ENCODE measurements at places on chromosomes 16 and 17.

GRCh38 chr17:74390680-74391653, 23.7 kb downstream of the GPR142 start:
- no peak for DNase-seq

GRCh38 chr16:54402270-54402669, 115.7 kb upstream of the IRX3 start:
- DNase-seq, result no peak

GRCh38 chr16:3963203-3963602, 82.7 kb upstream of the CREBBP start:
- no peak for DNase-seq

DNA sequence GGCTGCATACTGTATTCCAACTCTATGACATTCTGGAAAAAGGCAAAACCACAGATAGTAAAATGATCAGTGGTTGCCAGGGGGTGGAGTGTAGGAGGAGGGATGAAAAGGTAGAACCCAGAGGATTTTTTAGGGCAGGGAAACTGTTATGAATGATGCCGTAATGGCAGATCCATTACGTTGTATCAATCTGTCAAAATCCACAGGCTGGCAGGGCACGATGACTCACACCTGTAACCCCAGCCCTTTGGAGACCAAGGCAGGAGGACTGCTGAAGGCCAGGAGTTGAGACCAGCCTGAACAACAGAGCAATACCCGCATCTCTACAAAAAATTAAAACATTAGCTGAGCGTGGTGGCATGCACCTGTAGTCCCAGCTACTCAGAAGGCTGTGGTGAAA, 91.8 kb downstream of the RMI2 start:
- no peak for DNase-seq

- no peak for DNase-seq
These were observed 68.5 kb upstream of the CDH5 start for GRCh38 chr16:66298006-66298405.

DNA sequence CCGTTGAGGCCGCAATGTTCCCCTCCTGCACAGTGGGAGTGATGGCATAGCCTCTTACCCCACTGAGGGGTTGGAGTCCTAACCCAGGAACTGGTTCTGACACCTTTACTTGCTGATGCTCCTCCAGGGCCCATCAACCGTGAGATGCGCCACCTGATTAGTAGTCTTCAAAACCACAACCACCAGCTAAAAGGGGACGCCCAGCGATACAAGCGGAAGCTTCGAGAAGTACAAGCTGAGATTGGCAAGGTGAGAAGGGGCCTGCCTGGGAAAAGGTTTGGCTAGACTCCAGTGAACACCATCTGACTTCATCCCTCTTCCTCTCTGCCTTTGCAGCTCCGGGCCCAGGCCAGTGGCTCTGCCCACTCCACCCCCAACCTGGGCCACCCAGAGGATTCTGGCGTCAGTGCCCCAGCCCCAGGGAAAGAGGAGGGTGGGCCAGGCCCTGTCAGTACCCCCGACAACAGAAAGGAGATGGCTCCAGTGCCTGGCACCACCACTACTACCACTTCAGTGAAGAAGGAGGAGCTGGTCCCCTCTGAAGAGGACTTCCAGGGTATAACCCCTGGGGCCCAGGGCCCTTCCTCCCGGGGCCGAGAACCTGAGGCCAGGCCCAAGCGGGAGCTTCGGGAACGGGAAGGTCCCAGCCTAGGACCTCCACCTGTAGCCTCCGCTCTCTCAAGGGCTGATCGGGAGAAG, 5.8 kb downstream of the RNF40 start:
- DNase-seq, result no peak

DNA sequence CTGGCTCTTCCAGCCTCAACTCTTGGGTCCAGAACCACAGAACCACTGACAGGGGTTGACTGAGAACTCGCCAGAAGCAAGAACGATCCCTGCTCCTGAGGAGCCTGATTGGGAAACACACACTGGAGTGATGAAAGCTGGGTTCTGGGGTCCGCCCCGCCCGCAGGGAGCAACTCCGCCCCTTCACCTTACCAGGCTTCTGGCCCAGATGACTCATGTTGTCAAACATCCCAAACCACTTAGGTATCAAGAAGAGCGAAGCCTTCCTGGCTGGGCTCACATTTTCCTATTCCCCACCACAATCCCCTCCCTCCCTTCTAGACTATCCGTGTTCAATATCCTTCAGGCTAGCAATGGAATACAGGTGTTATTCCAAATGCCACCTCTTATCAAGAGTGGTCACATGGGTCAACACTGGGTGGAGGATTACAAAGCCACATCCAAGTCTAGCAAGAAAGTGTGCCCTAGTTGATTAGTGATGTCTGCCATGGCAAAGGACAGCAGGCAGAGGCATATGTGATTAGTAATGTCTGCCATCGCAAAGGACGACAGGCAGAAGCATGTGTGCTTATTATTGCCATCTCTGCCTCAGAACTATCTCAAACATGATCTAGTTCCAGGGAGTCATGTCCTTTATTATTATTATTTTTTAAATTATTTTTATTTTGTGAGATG, 70.5 kb downstream of the TIMM22 start:
- DNase-seq, result no peak

GRCh38 chr16:88484505-88485365, 31.7 kb downstream of the ZFPM1 start:
- DNase-seq, result no peak

GRCh38 chr16:12903407-12904328, 2.3 kb downstream of the SHISA9 start:
- no peak for DNase-seq

DNA sequence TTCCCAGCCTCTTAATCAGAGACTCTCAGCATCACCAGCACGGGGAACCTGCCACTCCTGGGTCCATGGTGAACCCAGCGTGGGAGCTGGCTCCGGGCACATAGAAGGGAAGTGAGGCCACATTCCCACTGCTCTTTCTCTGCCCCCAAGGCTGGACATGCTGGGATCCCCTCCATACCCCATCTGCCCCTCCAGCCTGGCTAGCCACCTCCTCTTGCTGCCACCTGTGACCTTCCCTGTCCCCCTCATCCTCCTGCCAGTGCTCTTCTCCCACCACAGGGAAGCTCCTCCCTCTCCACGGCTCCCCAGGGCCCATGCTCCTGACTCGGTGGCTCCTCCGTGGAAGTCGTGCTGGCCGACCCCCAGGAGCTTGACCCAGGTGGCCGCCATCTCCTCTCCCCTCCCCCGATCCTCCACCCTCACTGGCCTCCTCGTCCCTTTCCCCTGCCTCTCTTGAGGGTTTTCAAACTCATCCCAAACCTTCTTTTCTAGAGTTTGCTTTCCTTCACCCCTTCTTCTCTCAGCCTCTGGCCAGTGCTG, 139.1 kb upstream of the CHMP6 start:
- DNase-seq, result no peak

- no peak for DNase-seq
These were observed 100.4 kb downstream of the CEP112 start for GRCh38 chr17:66091445-66092080.

DNA sequence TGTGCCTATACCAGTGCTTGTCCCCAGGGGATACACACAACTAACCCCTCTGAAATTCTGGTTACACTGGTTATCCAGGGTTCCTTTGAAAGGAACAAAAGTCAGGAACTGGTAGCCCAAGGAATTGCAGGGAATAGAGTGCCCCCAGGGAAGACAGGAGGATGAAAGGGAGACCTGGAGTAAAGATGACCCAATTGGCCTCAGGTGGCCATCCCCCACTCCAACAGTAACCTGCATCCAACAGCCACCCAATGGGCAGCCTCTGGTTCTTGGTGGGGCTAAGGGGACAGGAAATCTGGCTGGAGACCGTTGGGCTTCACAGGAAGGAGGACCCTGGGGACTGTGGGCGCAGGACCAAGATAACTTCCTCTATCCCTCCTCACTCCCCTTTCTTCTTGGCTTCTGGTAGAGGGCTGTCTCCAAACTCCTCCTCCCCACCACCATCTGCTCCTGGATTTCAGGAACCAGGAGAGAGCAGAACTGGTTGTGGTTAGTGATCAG, 826 bp upstream of the MPO start:
- peak; percentile 24 for DNase-seq

- no peak for DNase-seq
These were observed 52.6 kb downstream of the BCAS3 start for GRCh38 chr17:60730273-60730672.

- DNase-seq, result no peak
These were observed 31.5 kb downstream of the TADA2A start for GRCh38 chr17:37438141-37438540.

DNA sequence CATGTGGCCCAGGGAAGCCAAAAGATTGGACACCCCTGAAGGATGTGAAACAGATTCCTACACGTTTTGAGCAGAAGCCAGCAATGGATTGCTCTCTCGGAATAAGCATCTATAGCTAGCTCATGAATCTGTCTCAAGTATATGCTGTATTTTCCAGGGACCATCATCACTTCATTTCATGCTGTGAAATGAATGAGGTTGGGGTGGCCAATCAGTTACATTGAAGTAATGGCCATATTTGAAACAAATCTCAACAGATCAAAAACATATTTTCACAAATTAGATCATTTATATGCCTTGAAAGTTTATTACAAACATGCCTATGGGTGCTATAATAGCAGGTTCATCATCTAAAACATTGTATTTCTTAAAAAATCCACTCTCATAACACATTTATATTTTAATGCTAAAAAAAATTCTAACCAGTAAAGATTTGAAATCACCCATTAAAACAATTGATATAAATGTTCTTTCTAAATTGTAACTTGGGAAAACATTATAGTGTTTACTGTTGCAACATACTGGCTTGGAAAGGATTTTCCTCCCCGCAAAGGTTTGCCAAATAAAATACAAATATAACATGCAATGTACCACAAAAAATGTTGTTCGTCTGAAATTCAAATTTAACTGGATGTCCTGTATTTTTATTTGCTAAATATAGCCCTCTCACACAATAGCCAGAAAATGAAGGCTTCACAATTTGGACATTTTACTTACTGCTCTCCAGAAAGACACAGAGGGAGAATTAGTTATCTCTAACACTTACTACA, 743.6 kb downstream of the KCNJ2 start:
- DNase-seq, result no peak

DNA sequence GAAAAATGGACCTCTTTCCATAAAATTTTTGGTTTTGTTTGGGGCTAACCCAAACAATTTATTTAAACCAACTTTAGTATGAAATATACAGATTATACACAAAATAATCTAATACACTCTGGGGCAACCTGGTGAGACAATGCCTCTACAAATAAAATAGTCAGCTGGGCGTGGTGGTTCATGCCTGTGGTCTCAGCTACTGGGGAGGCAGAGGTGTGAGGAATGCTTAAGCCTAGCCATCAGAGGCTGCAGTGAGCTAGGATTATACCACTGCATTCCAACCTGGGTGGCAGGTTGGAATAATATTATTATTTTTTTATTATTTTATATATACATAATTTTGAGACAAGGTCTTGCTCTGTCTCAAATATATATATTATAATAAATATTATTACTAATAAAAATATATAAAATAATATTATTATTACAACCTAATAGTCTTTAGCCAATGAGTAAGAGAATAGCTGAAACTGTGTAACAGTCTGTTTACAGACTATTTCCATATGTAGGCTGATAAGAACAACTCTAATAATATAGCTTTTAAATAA, 50.5 kb downstream of the GLG1 start:
- DNase-seq, result no peak

- no peak for DNase-seq
These were observed 1.2 kb downstream of the WNT3 start for GRCh38 chr17:46817151-46817900.

GRCh38 chr16:67551091-67551490, 11.2 kb upstream of the CTCF start:
- no peak for DNase-seq

DNA sequence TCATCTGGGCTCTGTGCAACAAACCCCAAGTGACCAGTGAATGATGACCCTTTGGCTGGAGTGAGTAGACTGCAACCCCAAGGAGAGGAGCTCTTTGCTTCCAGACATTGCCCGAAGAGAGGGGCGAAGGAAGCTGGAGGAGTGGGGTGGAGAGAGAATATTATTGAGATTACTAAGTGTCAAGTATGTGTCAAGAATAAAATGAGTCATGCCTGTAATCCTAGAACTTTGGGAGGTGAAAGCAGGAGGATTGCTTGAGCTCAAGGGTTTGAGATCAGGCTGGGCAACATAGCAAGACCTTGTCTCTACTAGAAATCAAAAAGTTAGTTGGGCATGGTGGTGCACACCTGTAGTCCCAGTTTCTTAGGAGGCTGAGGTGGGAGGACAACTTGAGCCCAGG, 142.0 kb upstream of the CCL2 start:
- DNase-seq, result no peak

DNA sequence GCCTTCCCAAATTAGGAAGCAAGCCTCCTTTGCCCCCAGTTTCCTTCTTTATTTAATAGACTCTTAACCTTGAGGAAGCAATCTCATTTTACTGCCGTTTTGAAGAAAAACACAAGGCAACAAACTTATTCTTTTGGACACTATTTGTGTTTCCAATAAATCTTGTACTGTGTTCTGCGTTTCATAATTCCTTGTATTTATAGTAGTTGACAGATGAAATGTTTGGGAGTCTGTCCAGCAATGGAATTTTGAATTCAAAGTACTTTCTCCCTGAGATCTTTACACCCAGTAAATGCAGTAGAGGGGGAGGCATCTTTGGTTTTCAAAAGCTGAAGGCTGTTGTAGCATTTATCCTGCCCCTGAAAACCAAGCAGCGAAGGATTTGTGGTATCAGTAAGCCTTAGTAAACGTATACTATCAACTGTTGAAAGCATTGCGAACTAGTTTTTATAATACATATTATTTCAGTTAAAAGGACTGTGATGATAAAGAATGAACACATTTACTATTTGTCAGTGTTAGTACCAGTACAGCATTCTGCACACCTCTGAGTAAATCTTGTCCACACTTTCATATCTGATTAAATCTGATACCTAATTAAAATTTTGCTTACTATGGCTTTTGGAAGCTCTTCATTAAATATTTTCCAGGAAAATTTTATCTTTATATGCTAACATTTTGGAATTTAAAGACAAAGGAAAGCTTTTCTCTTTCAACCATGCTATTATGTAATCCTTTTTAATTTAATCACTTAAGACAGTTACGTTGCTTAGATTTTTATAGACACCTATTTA, 83.1 kb downstream of the TNRC6C start:
- DNase-seq, result no peak

DNA sequence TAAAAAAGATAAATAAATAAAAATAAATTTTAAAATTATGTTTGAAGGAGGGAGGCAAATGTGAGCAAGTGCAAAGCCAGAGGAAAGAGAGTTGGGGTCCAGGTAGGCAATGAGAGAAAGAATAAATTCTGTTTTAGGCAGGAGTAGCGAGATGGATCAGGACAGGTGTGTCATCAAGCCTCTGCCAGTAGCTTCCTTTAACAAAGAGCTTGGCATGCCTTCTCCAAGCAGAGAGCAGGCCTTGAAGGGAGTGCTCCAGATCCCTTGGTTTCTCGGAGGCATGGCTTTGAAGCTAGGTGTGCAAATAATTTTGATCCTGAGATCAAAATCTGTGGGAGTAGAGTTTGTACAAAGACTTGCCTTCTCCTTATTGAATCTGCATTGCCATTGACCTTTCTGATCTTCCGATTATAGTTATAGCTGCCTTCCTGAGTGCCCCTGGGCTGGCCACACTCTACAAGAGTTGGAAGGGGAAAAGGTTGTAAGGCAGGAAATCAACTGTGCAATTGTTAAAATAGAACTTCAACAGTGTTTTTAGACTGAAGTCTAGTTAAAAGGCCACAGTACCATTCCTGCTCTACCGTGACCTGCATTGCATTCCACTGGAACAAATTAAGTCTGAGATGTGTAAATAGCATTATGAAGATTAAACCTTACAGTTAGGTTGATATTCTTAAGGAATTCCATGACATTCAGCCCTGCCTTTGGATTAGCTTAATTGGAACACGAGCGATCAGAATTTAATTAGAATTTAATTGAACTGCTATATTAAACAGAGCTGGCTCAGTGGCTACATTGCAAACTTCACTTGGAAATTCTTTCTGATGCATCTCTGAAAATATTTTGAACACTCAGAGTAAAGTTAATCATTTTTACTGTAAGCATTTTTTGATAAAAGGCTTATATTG, 33.7 kb downstream of the IQCK start:
- DNase-seq, result no peak
